ENCODE measurements at places on chromosomes 7 and 10. TPM values are rescaled to one million over a fixed set of nuclear protein-coding genes. Genes with fewer than 3 reads are reported as not detected.

Gene CDC14C
- not detected for total RNA-seq

Gene KLLN
- total RNA-seq, result 0.19 TPM

Gene ZSCAN21
- total RNA-seq, result 6.2 TPM

Gene SKIDA1
- total RNA-seq, result 0.21 TPM

Gene MRPL43
- 47.0 TPM for total RNA-seq

Gene NEURL1
- 1.8 TPM for total RNA-seq

Gene HEPACAM2
- total RNA-seq, result not detected

Gene OPN1SW
- total RNA-seq, result not detected

Gene ADRB1
- total RNA-seq, result not detected

Gene PRRT4
- total RNA-seq, result 0.10 TPM

Gene GNGT1
- not detected for total RNA-seq

Gene FEZF1
- total RNA-seq, result not detected

Gene PON1
- total RNA-seq, result not detected

Gene ZNF804B
- total RNA-seq, result not detected
